ENCODE measurements at places on chromosomes 1 and 21. TPM values are rescaled to one million over a fixed set of nuclear protein-coding genes. Genes with fewer than 3 reads are reported as not detected.

- no peak for DNase-seq
Measured at GRCh38 chr1:209455145-209455544, 128.4 kb upstream of the CAMK1G start.

GRCh38 chr1:201714542-201715329 is 114.2 kb upstream of the IPO9 start:
- DNase-seq: peak; percentile 98

GRCh38 chr21:25280061-25280460 is 327.2 kb downstream of the MRPL39 start:
- DNase-seq: no peak

GRCh38 chr1:46813858-46814396 is 15.1 kb downstream of the CYP4B1 start:
- no peak for DNase-seq

The NID1 gene
- 178 TPM for total RNA-seq

The HSPA6 gene
- 0.99 TPM for total RNA-seq

The GART gene
- total RNA-seq: 45.2 TPM

Measured in lung microvascular endothelial cell (primary cell).